ENCODE measurements at places on chromosomes 1 and 21.

DNA sequence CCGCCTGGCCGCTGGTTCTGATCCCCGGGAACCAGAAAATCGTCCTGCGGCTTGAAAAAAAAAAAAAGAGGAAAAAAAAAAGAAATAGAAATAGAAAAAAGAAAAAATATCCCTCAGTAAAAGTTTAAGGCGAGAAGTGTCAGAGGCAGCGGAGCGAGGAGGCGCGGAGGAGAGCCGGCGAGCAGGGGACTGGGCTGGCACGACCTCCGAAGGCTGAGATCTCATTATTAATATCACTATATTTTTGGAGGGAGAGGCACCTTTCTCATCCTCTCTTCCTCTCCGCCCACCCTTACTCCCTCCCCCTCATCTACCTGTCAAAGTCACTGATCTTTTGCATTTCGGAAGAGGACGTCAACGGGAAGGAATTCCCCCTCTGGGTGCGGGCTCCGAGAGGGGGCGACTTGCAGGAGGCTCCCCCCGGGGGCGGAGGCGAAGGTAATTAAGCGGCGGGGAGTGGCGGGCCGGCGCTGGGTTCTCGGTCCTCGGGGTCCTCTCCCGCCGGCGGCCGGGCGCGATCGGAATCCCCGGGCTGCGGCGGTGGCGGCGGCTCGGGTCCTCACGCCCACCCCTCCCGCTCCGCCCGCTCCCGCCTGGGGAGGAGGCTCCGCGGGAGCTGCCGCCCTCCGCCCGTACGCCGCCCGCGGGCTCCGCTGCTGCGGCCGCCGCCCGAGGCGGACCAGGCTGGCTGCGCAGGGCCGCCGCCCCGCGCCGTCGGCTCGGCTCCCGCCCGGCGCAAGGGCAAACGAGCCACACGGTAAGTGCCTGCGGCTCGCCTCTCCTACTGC is at the start of gene NTNG1:
Gene NTNG1 (plus strand): TSS at position 337 of the 788 bp plus-strand sequence.
- no peak for DNase-seq

DNA sequence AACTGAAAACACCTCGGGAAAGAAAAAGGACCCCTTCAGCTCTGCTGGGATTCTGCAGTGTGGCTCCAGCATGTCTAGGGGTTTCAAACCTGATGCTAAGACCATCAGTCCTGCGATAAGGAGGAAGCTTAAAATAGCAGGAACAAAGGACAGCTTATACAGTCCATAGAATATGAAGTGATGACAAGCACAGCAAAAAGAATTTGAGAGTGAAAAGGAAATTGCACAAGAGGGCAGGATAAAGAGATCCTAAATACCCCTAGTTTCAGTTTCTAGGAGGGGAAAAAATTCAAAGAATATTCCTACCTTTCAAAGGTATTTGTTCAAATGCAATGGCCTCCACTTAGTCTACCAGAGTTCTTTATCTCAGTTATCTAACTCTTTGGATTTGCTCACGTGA is 171.4 kb downstream of the TGFB2 start:
- DNase-seq: no peak

- no peak for DNase-seq
Measured at GRCh38 chr1:232136136-232136535, 493.8 kb downstream of the SIPA1L2 start.

- DNase-seq: no peak
Measured at GRCh38 chr1:94925004-94925403, 1.9 kb downstream of the CNN3 start.

DNA sequence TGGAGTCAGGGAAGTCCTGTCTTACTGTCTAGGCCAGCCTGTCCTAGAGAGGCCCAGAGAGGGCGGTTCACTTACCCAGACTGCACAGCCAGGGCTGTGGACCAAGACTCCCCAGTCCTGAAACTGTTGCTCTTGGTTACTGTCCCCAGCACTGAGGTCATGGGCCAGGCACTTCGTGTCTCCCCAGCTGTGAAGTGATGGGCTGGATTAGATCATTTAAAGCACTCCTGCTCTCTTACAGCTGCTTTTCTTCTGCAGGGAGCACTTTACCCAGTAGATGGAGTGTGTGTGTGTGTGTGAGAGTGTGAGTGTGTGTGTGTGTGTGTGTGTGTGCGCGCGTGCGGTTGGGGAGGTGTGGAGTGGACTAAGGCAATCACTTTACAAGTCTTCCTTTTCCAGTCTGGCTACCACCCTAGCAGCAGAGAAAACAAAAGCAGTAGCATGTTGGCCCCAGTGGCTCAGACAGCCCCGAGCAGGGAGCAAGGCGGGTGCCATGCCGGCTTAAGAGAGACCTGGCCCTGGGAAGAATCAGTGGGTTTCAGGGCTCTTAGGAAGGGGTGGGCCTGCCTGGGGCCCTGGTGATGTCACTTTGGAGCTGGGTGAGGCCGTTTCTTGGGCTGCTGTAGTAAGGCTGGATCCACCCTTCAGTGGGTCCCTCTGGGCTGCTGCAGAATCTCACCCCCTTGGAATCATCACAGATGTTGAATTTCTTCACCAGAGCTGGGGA is 2.4 kb downstream of the SPSB1 start:
- no peak for DNase-seq

DNA sequence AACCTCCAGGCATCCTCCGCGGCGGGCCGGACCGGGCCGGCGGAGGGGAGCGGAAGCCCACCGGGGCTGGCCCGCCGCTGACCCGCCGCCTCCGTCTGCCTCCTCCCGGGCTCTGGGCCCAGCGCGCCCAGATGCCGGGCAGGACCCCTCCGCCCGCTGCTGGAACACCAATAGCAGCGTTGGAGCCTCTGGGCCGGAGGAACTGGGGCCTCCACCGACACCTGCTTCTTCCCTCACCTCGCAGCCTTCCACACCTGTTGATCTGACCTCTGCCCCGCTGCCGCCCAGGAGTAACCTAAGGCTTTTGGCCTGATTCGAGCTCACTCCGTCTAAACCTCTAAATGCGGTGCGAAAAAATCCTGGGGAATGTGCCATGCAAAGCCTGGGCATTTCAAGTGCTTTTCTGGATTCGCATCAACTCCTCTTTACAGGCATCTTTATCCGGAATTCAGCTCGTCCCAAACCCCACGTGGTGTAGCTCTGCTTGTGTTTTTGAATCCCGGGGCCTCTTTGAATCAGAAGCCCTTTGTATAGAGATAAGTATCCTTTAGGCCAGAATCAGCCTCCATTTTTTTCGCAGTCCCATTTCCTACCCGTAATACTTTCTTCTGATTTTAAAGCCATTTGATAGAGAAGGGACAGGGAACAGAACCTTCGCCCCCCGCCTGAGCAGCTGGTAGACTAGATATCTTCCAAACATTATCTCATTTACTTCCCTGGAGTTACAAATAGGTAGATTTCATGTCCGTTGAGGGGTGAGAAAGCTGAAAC is 680 bp upstream of the CNN3 start:
- DNase-seq: no peak

- no peak for DNase-seq
Measured at GRCh38 chr1:209884249-209884648, 53.8 kb upstream of the SYT14 start.

GRCh38 chr1:92447033-92447681 is 39.6 kb downstream of the GFI1 start:
- DNase-seq: no peak

DNA sequence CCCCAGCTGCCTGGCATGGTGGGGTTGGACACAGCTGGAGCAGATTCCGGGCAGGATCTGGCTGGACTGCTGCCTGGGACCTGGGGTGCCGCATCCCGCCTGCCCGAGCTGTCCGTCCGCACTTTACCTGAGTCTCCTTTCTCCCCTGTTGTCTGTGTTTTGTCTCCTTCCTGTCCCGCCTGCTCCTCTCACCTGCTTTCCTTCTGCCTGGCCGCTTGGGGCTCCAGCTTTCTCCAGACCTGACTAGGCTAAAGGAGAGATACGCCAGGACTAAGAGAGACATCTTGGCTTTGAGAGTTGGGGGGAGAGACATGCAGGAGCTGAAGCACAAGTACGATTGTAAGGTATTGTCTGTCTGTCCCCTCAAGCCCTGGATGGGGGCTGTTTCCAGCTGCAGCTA is 73.3 kb downstream of the ARHGEF10L start:
- no peak for DNase-seq

GRCh38 chr1:15816674-15817073 is 9.2 kb upstream of the UQCRHL start:
- DNase-seq: no peak

DNA sequence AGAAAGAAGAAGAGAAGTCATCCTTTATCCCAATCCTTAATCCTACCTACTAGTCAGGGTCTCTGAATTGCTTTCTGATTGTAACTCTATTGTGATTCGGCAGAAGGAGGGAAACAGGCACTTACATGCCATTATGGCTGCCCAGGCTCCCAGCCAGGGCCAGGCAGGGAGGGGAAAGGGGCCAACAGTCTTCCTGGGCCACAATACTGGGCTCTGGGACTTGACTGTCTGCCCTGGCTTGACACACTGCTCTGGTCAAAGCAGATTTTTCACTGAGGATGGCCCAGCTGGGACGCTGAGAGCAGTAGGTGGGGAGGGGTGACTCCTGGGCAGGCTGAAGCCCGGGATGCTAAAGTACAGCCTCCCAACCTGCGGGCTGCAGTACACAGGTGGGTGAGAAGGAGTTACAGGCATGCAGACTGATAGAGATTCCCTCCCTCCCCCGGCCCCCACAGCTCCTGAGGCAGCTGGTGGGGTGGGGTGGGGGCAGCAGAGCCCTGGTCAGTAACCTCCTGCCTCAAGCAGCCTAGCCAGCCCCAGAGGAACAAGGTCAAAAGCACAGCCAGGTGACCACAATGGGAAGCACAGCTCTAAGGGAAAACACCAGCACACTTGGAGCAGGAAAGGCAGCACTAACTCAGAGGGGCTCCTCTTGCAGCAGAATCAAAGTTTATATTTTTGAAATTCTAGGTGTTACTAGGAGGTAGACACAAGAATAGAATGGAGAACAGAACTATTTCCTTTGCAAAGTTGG is 25.3 kb downstream of the KCND3 start:
- no peak for DNase-seq

All from stimulated activated CD4-positive, alpha-beta T cell treated with anti-CD3 and anti-CD28 coated beads, TNF-alpha, amount 100 ng/mL, for 4 hours (primary cell).